ENCODE measurements at places on chromosomes 2 and 18. TPM values are rescaled to one million over a fixed set of nuclear protein-coding genes. Genes with fewer than 3 reads are reported as not detected.

GRCh38 chr2:74535440-74535965 is 5.8 kb downstream of the HTRA2 start:
- no peak for DNase-seq

DNA sequence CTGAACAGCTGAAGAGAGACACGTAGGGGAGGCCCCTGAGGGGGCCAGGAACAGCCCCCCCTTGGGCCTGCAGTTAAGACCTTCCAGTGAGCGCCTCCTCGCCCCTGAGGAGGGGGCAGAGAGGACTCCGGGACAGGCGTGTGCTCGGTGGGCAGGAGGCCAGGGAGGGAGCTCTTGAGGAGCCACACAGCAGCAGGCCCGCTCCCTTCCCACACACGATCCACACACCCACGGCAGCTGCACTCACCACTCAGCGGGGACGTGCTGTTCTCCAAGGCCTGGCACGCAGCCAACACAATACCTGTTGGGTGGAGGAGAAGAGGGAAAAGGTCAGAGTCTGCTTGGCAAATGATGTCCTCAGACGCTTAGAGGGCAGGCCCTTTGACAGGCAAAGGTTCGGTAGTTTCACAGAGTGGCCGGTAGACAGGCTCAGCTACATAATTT is 39.0 kb downstream of the TGFA start:
- no peak for DNase-seq

DNA sequence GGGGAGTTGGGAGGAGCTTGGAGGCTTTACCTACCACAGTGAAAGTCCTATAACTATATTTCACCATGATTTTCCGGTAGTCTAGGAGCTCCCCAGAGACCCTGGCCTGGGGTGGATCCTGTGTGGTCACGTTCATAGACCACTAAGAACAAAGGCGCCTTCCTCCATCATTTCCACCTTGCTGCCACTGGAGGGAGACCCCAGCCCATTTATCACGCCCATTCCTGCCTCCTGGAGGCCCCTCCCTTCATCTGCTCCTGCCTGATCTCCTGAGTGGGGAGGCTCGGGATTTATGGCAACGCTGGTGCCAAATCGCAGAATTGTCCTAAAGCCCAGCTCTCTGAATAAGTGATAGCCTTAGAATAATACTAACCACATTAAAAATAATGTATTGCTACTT is 507.6 kb upstream of the SPHKAP start:
- DNase-seq = peak; percentile 41

GRCh38 chr2:20173496-20174402 is 51.2 kb downstream of the SDC1 start:
- DNase-seq = no peak

- no peak for DNase-seq
These were observed 42.2 kb upstream of the THOC1 start for GRCh38 chr18:310042-310441.

GRCh38 chr2:109164311-109164710 is 35.3 kb downstream of the SH3RF3 start:
- DNase-seq = no peak

DNA sequence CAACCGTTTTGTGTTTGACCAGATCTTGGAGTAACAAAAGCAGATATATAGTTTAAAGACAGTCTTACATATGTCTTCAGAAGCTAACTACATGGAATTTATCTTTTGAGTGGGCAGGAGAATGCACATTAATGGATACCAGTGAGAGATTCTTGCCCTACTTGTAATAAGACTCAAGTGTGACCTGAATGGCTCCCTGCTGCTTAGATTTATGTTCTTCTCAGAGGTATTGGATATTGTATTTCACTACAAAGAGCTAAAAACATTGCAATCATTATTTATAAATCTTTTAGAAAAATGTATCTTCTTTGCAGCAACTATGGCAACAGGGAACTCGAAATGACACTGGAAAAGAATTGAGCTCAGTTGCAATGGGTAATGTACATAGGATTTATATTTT is 227.7 kb downstream of the LRRTM4 start:
- no peak for DNase-seq

KHK gene
- total RNA-seq = 10.0 TPM

DNA sequence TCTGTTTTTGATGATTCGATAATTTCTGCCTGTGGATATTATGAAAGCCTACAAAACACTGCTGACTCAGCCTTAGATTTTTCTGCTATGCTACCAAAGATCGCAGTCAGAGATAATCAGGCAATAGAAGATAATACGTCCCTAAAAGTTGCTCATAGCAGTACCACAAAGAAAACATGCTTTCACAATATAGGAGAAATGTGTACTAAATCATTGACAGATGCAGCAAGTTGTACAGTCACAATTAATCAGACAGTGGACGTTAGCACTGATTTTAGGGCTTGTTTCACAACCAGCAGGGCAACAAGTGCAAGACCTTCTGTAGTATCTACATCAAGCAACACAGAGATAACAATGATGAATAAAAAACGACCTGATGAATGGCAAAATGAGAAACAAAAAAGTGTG is 19.5 kb downstream of the RBM44 start:
- DNase-seq = no peak

IL1RL1 gene
- not detected for total RNA-seq

COL3A1 gene
- total RNA-seq = 13.2 TPM

- DNase-seq = no peak
These were observed 108.3 kb downstream of the MGAT5 start for GRCh38 chr2:134362152-134362668.

GRCh38 chr2:217074576-217075255 is 214.9 kb upstream of the TNP1 start:
- DNase-seq = no peak

- DNase-seq = no peak
These were observed 70.8 kb downstream of the XIRP2 start for GRCh38 chr2:166958986-166959481.

RNF144A gene
- total RNA-seq = 49.6 TPM

C18orf54 gene
- 27.9 TPM for total RNA-seq

RNF138 gene
- total RNA-seq = 49.9 TPM

REG3A gene
- total RNA-seq = not detected

- no peak for DNase-seq
These were observed 12.4 kb downstream of the SUPT7L start for GRCh38 chr2:27651056-27651455.

DNA sequence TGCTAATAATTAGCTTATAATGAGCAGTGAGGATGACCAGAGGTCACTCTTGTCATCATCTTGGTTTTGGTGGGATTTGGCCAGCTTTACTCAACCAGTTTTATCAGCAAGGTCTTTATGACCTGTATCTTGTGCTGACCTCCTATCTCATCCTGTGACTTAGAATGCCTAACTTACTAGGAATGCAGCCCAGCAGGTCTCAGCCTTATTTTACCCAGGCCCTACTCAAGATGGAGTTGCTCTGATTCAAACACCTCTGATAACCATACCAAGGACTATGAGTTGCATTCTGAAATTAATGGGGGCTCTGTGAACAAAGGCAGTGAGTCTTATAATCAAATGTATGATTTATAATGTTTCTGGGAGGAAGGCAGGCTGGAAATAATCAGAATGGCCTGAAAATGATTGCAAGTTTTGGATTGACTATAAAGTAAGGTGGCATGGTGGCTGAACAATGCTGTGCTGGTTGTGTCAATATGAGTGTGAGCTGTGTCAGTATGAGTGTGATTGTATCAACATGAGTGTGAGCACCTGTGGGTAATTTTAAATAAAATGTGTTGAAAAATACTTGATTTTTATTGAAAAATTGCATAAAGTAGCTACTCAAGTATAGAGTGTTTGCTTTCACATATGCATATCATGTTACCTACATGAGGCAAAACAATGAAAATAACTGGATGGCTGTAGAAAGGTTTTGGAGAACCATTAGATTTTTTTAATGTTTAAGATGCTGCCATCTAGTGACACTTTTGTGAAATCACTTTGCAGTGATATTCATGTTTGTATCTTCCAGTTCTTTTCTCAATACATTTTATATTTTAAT is 103.0 kb downstream of the KYNU start:
- DNase-seq = no peak

DNA sequence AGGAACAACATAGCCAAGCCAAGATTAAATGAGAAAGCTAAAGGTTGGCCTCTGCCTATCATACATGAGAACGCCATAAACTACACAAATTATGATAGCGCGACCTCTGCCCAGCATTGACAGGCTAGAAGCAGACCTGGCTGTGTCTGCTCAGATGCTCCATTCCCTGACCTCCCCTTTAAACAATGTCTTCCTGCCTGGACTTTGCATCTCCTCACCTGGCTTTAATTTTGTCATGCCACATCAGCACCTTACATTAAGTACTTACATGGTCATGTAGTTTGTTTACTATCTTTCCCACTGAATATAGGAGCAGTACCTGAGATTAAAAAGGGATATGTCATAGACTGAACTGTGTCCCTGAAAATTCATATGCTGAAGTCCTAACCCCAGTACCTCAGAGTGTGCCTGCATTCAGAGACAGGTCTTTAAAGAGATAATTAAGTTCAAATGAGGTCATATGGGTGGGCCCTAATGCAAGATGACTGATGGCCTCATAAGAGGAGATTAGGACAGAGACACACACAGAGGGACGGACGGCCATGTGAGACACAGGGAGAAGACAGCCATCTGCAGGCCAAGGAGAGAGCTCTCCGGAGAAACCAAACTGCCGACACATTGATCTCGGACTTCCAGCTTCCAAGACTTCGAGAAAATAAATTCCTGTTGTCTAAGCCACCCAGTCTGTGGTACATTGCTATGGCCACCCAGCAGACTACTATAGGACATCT is 103.7 kb downstream of the BIN1 start:
- DNase-seq = no peak

DNA sequence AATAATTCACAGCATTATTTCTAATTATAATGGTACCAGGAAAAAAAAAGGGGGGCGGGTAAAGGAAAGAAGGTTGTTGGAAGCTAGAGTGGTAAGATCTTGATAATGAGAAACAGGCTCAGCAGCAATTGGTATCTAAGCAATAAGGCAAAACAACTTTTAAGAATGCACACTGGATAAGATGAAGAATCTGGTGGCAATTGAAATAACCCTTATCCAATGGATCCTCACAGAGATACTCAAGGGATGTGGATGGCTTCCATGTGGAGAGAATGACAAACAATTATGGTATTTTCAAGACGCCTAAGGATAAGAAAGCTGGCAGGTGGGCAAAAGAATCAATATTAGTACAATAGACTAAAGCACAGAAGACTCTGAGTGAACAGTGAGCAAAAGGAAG is 153.6 kb downstream of the UPP2 start:
- DNase-seq = no peak

CAPN14 gene
- 0.47 TPM for total RNA-seq

DNA sequence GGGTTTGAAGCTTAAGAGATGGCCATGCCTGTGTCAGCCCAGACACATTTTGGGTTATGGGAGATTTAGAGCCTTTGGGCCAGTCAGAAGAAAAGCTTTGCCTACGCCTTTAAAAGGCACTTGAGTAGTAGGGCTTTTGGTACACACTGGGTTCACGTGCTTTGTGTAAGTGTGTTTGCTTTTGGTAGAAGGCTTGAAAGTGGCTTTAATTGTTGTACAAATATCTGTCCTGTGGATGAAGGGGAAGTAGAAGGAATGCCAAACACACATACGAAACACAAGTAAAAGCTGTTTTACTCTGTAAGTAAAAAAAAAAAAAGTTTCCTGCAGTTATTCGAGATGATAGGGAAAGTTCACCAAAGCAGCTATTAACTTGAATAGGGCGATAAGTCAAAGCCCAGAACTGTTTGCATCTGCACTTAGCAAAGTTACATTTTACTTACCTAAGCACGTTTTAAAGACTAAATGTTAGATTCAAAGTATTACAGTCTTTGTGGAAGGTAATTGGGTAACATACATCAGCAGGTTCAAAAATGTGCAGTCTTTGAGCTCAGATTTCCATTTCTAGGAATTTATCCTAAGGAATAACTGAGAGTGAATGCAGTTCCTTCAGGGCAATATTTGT is 75.4 kb downstream of the STK25 start:
- DNase-seq = no peak

IL1RN gene
- total RNA-seq = not detected

ASB18 gene
- not detected for total RNA-seq

DNA sequence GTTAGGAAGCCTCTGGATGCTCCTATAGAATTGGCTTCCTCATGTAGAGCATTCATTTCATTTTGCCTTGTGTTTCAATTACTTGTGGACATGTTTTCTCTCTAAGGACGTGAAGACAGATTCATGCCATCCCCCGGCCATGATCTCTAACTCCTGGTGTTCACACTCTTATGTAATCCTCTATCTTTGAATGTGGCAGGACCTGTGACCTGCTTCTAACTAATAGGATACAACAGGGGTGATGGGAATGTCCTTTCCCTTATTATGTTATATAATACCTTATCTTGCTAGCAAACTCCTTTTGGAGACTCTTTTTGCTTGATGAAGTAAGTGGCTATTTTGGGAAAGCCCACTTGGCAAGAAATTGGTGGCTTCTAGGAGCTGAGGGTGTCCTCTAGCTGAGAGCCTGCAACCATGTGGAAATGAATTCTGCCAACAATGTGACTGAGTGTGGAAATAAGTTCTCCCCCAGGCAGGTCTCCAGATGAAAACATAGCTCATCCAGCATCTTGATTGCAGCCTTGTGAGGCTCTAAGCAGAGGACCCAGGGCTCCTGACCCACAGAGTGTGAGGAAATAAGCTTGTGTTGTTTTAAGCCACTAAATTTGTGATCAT is 13.8 kb downstream of the DPYSL5 start:
- no peak for DNase-seq

GRCh38 chr18:75360215-75360614 is 67.3 kb downstream of the SMIM21 start:
- DNase-seq = no peak

- peak; percentile 34 for DNase-seq
These were observed 25.9 kb downstream of the CD8A start for GRCh38 chr2:86764661-86765309.

- DNase-seq = no peak
These were observed 1.3 kb upstream of the GPC1 start for GRCh38 chr2:240433973-240434727.

UGT1A5 gene
- total RNA-seq = not detected

GRCh38 chr18:55141318-55141717 is 182.1 kb upstream of the CCDC68 start:
- DNase-seq = no peak

ABCB11 gene
- 0.07 TPM for total RNA-seq

DNA sequence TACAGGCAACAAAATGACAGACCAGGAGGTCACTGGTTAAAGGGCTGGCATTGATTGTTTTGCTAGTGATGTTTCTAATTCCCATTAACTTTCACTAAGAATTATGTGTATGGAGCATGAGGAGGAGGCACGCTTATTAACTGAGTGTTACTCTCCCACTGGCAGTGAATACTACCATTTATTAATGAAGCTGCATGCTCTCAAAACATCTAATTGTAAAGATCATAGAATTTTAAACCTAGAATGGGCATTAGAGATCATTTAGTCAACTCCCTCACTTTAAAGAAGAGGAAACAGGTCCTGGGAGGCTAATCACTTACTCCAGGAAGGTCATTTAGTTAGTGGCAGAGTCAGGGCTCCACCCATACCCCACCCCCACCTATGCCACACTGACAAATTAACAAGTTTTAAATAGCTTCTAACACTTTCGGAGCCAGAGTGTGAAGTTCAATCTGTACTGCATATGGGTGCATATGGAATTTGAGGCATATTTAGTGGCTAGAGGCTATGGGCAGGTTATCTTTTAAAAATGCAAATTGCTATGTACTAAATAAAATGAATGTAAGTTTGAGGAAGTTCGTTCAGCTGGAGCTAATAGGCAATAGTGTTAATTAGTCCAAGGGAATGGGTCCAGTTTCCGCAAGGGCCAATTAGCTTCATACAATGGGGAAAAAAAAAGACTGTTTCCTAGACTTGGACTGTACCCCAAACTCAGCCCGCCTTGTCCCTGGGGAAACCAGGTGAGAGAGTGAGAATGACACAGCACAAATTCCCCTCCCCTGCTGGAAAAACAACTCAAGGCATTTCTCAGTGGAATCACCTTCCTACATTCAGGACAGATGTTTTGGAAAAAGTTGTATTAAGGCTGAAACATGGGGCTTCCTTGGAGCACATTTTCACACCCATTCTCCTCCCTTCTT is 178.8 kb downstream of the ICOS start:
- DNase-seq = no peak

Measured in neural crest cell (in vitro differentiated cells).